Stimulated activated CD4-positive, alpha-beta T cell treated with anti-CD3 and anti-CD28 coated beads, Interleukin-15, amount 100 ng/mL, for 24 hours (primary cell): ENCODE measurements at places on chromosomes 4 and X.

DNA sequence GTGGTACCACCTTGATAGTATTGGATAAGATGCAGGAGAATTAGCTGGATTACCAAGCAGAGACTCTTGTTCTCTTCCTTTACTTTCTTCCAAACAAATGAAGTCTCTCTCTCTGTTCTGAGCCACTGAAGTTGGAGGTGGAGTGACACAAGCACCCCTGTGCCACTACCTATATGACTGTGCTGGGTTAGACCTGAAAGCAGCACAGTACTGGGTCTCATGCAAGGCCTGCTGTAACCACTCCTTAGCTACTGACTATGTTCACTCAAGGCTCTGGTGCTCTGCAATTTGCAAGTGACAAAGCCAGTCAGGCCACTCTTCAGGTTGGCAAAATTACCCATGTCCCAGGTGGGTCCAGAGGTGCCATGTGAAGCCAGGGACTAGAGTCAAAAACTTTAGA, 389.6 kb upstream of the MAOA start:
- no peak for DNase-seq

GRCh38 chrX:67104982-67105757, 438.7 kb upstream of the AR start:
- DNase-seq, result no peak

- no peak for DNase-seq
These were observed 25.0 kb downstream of the GPR174 start for GRCh38 chrX:79169484-79169883.

GRCh38 chr4:174036111-174036510, 247.4 kb downstream of the FBXO8 start:
- no peak for DNase-seq

- no peak for DNase-seq
These were observed 307.0 kb downstream of the FSTL5 start for GRCh38 chr4:161856711-161857326.

- no peak for DNase-seq
These were observed 239.0 kb downstream of the PCDH18 start for GRCh38 chr4:137293281-137293680.

DNA sequence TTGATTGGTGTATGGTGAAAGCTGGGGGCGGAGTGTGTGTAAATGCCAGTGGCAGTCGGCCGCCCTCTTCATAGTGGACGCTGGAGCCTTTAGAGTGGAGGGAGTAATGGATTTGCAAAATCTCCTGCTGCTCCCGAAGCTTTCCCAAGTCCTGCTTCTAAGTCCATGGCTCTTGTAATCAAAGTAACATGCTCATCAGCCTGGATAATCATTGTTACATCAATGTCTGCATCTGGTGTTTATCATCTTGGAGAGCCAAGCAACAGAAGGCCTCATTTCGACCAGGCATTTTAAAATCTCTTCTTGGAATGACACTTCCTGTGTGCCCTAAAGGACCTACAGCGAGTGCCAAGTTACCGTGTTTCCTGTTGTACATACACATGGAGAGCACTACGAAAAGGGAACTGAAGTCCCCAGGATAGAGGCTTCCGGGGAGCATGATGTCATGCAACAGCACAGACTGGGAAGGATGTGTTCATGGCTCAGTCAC, 32.2 kb downstream of the UNC5C start:
- no peak for DNase-seq
